ENCODE measurements at places on chromosomes 6 and 20.

- peak; percentile 31 for DNase-seq
These were observed 162.2 kb downstream of the NKAIN2 start for GRCh38 chr6:123965894-123966293.

- DNase-seq: no peak
These were observed 25.8 kb downstream of the ROS1 start for GRCh38 chr6:117399924-117400323.

GRCh38 chr20:58787211-58788005, 63.3 kb downstream of the GNAS-AS1 start:
- no peak for DNase-seq

GRCh38 chr6:100372326-100373091, 92.2 kb downstream of the SIM1 start:
- DNase-seq: no peak

GRCh38 chr6:158131926-158132325, 36.1 kb downstream of the SERAC1 start:
- DNase-seq: no peak

DNA sequence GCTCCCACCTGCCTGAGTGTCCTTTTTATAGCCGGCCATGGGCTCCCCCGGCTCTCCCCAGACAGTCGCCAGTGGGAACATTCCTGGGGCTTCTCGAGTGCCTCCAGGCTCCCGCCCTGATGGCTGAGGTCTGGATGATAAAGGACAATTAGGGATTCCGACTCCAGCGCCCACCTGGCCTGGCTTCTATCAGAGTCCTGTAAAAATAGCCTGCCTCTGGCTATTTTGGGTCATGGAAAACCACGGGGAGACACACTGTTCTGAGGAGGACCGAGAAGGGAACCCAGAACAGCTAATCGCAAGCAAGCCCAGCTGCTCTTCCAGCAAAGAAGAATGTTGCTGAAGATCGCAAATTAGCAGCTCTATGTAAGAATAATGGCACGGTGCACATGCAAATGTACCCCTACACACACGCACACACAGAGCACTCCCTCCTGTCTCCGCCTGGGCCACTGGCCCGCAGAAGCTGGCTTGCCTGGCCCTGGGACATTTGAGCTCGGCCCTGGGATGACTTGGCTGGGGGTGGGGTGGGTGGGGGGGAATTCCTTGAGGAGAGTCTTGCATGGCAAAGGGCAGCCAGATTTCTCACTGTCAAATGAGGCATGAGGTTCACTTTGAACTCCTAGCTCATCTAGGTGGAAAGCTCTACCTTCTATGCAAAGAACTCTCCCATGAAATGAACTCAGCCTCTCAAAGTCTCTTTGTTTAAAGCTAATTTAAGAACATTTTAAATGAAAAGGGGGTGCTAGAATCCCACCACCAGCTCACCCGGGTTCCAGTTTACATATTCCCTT, 55.3 kb downstream of the CTCFL start:
- no peak for DNase-seq

GRCh38 chr6:135346747-135347146, 150.8 kb downstream of the AHI1 start:
- no peak for DNase-seq

- DNase-seq: no peak
These were observed 150.4 kb downstream of the GRM4 start for GRCh38 chr6:33995309-33996119.

GRCh38 chr20:50528804-50529351, 18.7 kb downstream of the PTPN1 start:
- no peak for DNase-seq

DNA sequence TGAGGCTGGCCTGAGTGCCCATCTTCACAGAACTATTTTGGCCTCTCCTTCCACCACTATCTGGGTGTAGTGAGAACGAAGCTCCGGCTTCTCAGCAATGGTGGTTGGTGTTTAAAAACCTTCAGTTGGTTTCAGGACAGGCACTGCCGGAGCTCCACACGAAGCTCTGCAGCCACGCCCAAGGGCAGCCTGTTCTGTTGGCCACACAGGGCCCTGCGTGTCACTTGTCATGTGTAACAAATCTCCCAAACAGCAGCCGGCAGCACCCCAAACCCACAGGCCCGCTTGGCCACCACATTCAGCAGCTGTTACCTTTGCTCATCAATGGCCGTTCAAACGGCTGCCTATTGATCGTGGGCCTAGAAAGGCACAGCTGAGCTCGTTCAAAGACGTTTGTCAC, 97.5 kb downstream of the ERMARD start:
- DNase-seq: peak; percentile 36

DNA sequence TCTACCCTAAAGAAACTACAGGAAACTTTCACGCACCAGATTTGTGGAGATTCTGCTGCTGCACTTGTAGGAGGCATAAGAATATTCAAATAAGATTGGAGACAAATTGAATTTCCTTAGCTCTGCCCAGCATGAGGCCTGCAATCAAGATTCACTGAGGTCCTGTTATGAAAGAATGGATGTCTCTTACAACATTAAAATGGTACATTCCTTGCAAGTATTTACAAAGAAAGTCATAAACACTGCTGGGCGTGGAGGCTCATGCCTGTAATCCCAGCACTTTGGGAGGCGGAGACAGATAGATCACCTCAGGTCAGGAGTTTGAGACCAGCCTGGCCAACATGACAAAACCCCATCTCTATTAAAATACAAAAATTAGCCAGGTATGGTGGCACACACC, 74.0 kb upstream of the MAP3K4 start:
- DNase-seq: no peak

GRCh38 chr6:54847799-54848597, 1.4 kb downstream of the FAM83B start:
- DNase-seq: no peak

DNA sequence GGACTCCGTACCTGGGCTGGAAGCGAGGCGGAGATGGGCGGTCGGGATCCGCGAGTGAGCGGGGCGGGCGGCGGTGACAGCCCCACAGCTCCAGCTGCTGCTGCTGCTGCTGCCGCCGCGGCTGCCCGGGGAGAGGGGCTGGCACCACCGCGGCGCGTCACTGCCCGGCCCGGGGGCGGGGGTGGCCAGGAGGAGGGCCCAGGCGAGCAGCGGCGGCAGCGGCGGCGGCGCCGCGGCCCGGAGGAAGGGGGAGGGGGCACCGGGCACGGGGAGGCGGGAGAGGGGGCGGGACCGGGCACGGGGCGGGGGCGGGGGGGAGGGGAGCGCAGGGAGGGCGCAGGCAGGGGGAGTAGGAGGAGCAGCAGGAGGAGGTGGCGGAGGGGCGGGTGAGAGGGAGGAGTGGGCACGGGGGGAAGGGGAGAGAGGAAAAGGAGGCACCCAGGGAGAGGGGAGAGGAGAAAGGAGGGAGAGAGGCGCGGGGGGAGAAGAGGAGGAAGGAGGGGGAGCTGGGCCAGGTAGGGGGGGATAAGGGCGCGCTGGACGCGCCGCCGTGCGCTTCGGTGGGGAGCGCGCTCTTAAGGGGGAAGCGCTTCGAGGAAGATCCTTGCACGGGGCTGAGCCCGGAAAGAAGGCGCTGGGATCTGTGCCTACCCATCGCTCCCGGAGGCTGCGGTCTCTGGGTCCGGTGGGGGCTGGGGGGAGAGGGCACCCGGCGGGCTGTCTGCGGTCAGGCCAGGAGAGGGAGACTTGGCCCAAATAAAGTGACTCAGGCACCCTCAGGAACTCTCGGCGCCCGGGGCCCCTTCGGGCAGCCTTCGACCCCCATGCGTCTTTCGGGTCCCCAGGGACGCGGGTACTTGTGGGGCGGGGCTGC, 101.5 kb downstream of the NOL4L start:
- peak; percentile 72 for DNase-seq

GRCh38 chr20:46160661-46161060, 42.5 kb downstream of the CD40 start:
- no peak for DNase-seq

- no peak for DNase-seq
These were observed 98.1 kb downstream of the RALGAPA2 start for GRCh38 chr20:20614391-20614790.

DNA sequence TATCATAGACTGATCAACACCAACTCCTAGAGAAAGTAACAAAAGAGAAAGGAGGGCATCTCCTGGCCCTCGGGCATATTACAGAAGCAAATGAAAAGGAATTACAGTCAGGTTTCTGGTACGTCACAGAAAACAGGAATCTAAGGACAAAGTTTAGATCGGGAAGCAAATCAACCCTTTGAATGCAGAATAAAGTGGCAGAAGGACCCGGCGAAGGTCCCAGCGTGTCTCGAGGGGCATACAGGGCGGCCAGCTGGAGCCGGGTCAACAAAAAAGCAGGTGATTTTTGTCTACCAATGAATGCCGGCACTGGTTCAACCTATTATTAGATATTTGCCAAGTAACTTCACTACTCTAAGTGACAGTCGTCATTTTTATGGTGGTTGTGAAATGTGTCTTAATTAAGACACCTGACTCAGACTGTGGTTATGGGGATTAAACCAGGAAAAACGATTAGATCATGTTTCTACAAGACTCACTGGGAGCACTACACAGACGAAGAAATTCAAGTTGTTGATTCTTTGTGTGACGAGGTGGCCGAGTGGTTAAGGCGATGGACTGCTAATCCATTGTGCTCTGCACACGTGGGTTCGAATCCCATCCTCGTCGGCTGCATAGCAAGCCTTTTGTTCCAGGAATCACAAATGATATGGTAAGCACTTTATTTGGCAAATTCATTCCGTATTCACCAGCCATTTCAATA, 12.4 kb upstream of the ZSCAN9 start:
- no peak for DNase-seq

GRCh38 chr20:37827605-37828004, 75.3 kb upstream of the VSTM2L start:
- no peak for DNase-seq

DNA sequence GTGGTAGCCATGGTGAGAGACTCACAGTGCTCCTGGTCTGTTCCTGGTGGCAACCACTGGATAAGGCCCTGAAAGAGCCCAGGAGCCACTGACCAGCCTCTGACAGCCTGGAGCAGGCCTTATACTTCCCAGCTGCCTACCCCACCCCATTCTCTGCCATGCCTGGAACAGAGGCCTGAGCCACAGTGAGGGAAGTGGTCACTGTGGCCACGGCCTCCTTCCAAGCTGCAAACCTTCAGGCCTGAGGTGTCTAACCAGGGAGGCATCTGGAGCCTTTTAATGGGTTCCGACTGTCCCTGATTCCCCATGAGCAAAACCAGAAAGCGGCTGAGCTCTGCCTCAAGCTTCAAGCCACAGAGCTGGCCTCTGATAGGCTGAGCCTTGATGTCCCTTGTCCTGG, 113.0 kb upstream of the SIRPA start:
- no peak for DNase-seq

DNA sequence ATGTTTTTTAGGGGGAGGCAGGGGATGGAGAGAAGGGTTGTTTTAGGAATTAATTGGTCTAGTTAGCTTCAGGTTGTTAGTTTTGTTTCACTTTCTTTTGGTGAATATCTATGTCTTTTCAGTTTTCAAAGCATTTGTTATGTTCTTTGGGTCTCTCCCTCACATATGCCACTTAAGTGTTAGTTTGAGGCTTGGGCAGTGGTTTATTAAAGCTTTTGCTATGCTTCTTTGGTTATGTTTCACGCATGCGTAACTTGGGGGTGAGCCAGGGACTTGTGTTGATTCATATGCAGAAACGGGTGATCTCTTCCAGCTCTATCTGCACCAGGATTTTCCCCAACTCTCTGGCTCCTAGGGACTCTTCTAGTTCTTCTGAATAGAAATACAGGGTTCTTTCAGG, 11.4 kb upstream of the MMS22L start:
- DNase-seq: no peak

DNA sequence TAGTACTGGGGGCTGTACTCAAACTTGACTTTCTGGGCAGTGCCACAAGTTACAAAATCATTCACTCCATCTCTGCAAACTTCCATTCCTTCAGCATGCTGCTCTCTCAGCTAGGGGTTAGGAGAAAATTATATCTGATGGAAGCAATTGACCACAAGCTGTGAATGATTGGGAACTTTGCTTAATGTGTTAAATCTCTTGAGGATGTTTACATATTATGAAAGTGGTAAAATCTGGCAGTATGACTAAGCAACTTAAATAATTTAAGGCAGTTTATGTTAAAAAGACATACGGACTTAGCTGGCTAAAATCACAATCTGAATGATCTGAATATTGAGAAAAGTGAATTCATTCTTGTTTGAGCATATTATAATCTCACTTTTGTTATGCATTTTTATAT, 415.0 kb downstream of the PHF3 start:
- no peak for DNase-seq

DNA sequence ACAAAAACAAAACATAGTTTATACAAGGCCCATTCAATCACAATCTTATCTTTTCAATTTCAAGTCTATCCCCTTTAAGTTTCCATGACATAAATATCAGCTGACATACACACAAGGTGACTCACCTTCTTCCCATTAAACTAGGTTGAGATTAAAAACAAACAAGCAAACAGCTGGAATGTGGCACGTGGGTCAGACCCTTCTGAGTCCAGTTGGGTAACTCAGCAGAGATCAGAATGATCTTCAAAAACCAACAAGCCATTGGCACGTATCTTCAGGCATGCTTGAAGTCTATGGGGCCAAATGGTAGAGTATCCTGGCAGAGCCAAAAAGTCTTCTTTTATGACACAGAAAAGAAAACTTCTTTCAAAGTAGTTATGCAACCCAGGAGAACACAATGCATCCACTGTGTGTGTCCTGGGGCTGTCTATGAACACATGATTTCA, 603.5 kb upstream of the CITED2 start:
- DNase-seq: no peak

- no peak for DNase-seq
These were observed 589.4 kb downstream of the RFPL4B start for GRCh38 chr6:112936504-112936903.

DNA sequence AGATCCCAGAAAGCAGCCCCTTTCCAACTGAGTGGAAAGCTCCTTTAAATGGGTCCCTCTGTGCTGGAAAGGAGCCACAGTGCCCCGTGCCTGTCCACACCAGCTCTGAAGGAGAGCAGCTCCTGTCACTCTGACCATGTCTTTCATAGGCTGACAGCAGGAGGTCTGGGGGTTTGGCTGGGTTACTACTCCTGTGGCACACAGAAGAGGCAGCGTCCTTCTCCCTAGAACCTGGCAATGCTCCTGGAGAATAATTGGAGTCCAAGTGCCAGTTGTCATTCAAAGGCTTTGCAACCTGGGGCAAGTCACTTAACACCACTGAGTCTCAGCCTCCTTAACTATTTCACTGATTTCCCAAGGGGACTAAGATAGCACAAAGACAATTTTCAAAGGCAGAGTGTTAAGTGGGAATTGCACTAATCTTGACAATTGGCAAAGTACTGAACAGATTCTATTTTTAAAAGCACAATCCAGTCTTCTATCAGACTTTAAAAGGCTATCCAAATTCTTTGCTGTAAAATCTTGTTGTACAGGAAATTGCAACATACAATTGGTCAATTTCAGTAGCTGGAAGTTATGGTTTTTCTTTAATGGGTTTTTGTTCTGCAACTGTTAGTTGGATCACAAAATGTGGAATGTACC, 457.2 kb downstream of the KIF16B start:
- DNase-seq: no peak
